ENCODE measurements at places on chromosomes 12 and 14.

- no peak for DNase-seq
These were observed 476.4 kb upstream of the LRFN5 start for GRCh38 chr14:41130274-41130673.

DNA sequence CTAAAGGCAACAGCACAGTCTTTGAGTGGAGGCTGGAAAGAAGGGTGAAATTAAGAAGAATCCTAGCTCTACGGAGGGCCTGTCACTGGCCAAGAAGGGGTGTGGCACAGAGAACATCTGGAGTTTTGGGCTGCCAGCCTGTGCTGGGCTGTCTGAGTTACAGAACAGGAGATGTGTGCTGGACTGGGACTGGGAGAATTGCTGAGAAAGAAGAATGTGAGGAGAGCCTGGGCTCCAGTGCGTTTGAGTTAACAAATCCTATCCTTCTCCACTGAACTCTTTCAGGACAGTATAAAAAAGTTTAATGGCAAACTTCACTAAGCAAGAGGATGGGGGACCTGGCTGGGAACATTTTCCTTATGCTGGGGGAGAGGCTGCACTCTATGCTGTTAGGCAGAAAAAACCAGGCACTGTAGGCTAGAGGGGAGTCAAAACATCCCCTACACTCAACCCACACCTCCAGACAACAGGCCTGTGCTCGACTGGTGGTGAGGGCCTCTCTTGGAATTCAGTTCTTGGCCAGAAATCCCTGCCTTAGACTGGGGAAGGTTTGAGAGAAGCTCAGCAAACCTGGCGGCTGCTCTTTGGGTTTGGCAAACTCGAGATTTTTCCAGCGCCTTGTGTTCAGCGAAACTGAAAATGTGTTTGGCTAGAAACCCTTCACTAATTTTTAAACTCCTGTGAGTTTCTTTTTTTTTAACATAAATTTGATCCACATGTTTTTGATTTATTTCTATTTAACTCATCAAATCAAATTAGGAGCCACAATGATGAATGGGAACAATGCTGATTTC, 217.3 kb downstream of the MON2 start:
- no peak for DNase-seq

DNA sequence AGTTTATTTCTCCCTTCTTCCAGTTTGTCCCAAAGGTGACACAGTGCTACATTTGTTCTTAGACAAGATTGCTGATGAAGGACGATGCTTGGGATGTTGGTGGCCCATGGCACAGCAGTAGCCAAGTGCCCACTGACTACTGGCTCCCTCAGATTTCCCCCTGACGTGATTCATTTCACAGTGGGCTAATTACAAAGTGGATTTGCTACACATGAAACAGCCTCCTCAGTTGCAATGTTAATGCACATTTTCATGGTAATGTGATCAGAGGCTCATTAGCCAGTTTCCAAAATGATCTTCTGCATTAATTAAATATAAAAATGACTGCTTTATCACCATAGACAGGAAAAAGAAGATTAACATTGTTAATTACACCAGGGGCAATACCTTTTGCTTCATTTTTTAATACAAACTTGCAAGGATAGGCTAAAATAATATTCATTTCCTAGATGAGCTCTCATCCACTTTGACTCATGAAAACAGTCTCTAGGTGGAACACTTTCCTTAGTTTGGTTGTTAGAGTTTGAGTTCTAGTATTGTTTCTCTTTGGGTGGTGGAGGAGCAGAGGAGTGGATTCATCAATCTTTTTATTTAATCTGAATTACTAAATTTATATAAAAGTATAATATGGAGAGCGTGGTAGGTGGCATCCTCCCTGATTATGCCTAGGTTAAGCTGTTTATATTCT, 250.9 kb downstream of the PDZRN4 start:
- no peak for DNase-seq

DNA sequence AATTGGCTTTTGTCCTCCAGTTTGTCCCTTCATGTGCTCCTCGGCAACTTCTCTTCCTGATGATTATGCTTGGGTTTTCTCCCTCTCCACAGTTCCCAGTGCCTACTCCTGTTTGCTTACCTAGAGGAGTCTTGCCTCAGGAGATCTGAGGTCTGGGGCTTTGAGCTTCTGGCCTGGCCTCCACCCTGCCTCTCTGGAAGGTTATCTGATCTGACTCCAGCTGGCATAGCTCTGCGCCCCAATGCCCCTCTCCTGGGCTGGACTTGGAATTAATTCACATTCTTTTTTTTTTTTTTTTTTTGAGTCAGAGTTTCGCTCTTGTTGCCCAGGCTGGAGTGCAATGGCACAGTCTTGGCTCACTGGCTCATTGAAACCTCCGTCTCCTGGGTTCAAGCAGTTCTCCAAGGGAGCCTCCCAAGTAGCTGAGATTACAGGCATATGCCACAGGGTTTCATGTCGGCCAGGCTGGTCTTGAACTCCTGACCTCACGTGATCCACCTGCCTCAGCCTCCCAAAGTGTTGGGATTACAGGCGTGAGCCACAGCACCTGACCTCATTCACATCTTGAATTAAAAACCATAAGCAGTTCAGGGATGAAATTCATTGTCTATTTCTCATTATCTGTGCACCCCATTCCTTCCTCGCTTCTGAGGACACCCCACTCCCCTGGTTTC, 33.5 kb downstream of the CFL2 start:
- DNase-seq: no peak

DNA sequence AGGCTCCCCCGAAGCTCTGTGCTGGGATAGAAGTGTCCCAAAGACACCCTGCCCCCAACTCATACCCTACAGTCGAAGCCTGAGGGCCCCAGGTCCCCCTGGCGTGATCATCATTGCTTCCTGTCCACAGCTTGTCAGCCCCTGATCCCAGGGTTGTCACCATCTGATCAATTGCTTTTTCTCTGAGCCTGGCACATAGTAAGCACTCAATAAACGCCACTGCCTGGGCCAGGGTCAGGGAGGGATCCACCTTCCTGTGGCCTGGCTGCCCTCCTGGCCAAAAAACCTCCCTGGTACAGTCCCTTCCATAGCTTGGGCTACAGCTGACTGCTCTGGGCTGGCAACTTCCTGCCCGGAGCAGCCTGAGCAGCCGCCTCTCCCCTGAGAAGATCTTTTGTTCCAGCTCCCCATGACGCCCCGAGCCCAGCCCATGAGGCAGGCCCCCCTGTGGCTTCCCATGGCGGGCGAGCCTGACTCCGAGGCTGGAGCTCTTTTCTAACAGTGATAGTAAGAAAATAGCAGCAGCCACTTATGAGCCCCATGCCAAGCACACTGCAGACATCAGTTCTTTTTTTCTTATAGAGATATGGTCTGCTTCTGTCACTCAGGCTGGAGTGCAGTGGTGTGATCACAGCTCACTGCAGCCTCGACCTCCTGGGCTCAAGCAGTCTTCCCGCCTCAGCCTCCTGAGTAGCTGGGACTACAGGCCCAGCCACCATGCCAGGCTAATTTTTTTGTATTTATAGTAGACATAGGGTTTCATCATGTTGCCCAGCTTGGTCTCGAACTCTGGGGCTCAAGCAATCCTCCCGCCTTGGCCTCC, 6.5 kb downstream of the SH2B3 start:
- no peak for DNase-seq

DNA sequence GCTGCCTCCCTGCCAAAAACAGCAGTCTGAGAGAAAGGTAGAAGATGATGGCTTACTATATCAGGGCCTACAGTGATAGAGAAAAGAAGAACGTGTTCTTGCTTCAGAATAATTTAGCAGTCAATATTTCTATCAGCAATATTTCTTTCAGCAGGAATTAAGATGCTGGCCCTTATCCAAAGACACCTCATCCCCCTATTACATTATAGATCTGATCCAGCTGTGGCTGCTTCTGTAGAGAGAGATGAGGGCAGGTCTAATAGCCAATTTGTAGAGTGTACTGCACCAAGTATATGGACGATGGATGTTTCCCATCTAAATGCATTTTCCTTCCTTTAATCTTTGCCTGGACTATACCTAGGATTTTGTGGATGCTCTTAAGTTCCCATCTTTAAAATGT, 451.7 kb downstream of the NPAS3 start:
- DNase-seq: no peak

DNA sequence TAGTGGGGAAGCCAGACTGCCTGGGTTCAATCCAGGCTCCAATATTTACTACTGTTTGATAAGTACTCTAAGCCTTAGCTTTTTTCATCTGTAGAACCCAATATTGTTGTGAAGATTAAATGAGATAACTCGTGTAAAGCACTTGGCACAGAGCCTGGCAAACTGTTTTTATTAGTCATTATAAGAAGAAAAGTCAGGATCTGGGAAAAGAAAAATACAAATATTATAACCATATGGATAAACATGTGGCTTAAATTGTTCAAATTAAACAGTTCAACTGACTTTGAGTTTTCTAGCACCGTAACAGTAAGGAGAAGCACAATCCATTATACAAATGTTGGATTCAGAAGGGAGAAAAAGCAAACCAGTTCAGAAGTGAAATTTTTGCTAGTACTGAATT, 22.0 kb upstream of the CDK17 start:
- DNase-seq: no peak

DNA sequence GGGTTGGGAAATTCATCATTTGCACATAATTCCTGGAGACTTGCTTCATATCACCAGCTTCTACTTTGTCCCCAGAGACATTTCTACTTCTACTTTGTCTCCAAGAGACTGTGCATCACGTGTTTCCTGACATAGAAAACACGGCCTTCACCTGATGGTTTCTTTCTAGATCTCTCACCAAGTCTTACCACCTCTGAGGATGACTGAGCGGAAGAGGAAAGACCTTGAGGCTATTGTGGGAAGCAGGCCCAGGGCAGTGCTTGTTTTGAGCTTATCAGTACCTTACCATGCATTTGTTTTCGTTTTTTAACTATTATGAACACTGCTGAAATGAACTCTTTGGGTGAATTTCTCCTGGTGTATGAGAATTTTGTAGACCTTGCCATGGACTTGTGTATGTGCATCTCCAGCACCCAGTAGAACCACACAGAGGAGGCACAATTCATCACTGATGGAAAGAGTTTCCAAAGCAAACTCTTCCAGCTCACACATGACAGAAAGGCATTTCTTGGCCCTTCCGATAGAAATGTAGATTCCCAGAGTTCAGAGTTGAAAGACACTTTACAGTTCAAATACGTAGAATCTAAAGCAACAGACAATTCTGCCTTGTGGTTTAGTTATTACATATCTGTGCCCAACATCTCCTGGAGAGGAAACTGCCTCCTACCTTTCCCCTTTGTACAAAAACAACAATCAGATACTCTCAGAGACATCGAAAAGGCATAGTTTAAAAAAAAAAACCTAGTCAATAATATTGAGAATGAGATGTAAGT, 434.7 kb downstream of the FUT8 start:
- no peak for DNase-seq

GRCh38 chr14:99755068-99755405, 38.2 kb upstream of the EML1 start:
- no peak for DNase-seq

DNA sequence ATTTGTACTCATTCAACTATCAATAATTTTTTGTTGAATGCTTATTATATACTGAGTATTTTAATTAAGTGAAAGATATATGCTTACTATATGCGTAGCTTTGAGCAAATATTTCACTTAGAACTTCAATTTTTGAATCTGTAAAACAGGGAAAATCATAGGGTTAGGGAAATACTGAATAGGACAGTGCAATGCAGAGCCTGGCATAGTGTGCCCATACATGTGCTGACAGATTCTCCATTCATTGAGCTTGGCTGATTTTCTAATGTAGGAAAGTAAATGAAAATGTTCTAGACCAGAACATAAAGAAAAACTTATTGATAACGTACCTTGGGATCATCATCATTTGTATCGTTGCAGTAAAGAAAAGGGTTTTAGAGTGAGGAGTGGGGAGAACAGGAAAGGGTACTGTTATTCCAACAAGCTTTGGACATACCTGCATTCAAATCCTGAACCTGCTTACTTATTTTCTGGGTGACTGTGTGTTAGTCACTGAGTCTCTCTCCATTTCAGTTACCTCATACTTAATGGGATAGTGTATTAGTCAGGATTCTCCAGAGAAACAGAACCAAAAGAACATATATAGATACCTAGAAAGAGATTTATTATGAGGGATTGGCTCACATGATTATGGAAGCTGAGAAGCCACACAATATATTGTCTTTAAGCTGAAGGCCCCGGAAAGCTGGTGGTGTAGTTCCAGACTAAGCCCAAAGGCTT, 436.4 kb downstream of the ADAMTS20 start:
- DNase-seq: no peak

DNA sequence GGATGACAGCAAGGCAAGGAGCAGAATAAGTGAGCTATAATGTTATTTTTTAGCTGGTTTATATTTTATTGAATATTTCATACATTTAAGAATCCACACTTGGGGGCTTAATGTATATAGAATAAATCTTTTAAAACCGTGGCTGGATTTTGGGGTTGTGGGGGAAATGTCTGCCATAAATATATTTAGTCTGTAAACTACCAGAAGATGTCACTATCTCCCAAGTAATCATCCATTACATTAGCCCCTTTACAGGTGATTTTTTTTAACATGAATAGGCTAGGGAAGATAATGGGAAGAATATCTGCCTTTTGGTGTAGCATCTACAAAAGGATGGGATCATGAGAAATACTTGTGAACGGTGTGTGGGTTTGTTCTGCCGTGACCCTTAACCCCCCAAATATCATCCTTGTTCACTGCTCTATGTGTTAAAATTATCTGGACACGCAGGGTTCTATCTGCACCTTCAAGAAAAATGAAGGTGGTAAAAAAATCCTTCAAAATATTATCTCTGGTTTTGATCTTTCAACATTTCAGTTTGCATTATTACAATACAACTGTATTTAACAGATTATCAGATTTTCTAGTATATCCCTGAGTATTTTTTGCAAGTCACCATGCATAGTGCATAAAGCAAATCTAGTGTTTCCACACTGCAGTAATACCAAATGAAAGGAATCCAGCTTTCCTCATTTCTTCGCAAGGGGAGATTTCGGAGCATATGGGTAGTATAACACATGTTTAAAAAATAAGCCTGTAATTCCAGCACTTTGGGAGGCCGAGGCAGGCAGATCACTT, 8.0 kb upstream of the SLC17A8 start:
- no peak for DNase-seq

DNA sequence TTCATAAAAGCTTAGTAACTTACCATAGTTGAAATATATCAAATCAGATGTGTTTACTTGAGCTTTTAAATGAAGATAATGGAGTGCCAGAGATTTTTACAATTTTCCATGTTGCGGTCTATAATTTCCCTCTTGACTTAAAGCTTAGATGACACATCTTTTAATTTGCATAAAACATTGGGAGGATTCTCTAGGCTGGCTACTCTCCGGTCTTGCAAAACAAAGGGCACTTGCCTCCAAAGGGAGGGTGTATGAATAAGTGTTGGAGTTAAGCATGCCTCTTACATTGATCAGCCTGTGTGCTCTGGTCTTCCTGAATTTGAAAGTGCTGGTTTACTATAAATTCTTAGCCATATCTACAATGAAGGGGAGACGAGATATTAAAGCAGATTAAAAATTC, 336.4 kb upstream of the NAV3 start:
- DNase-seq: no peak

- DNase-seq: no peak
These were observed at the start of gene MUCL1 for GRCh38 chr12:54853933-54854538. Gene MUCL1 (plus strand): TSS chr12:54854516. CDS start chr12:54854583, 67 bp downstream.

DNA sequence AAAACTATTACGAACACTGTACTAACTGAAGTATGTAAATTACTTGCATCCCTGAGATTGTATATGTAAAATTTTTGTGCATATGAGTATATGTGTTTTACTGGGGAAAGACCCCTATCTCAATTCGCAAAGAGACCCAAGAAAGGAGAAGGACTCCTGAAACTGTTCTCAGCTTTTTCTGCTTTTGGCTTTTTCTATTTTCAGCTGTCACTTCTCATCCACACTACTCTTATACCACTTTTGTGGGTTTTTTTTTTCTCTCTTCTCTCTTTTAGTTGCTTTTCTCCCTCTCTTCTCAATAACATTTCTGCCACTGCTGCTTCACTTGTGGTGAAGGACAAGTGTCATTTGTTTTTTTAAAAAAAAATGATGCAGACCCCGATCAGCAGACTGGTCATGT, 39.8 kb downstream of the NIN start:
- no peak for DNase-seq
